ENCODE measurements at places on chromosomes 2 and 18. TPM values are rescaled to one million over a fixed set of nuclear protein-coding genes. Genes with fewer than 3 reads are reported as not detected.

The HSPD1 gene
- total RNA-seq: 198 TPM

The MFSD2B gene
- total RNA-seq: 0.17 TPM

The EFHD1 gene
- total RNA-seq: not detected

The LDLRAD4 gene
- total RNA-seq: not detected

The CROCC2 gene
- total RNA-seq: 0.51 TPM

The LHCGR gene
- not detected for total RNA-seq

The COLEC12 gene
- 60.6 TPM for total RNA-seq

The C2orf81 gene
- 1.5 TPM for total RNA-seq

The ARHGAP15 gene
- total RNA-seq: not detected

The TRABD2A gene
- 14.4 TPM for total RNA-seq

The TFCP2L1 gene
- total RNA-seq: not detected

The ABCB6 gene
- 49.5 TPM for total RNA-seq

The PLB1 gene
- total RNA-seq: 1.8 TPM

The SS18 gene
- total RNA-seq: 90.8 TPM

The RAB3GAP1 gene
- total RNA-seq: 73.2 TPM

The TGFA gene
- total RNA-seq: not detected

The FEV gene
- not detected for total RNA-seq

The BBS5 gene
- 7.1 TPM for total RNA-seq

The CERKL gene
- not detected for total RNA-seq

The CPLX4 gene
- not detected for total RNA-seq

The TCF7L1 gene
- total RNA-seq: 0.83 TPM

The AFG3L2 gene
- 38.5 TPM for total RNA-seq

The DHX57 gene
- total RNA-seq: 23.5 TPM

The MAP3K19 gene
- not detected for total RNA-seq

The RRM2 gene
- 1.5 TPM for total RNA-seq

The ALPI gene
- not detected for total RNA-seq

The ADCYAP1 gene
- not detected for total RNA-seq

The ZNF519 gene
- total RNA-seq: 2.8 TPM

The ATOH8 gene
- total RNA-seq: 19.0 TPM

The HOXD9 gene
- not detected for total RNA-seq

The CEP192 gene
- 32.7 TPM for total RNA-seq

The SERPINB3 gene
- not detected for total RNA-seq

The ANKRD36 gene
- 25.2 TPM for total RNA-seq

The HOXD8 gene
- total RNA-seq: not detected

The NCOA1 gene
- 14.6 TPM for total RNA-seq

The REG1A gene
- not detected for total RNA-seq

The ZNF397 gene
- 19.5 TPM for total RNA-seq

The LRP1B gene
- under 0.01 TPM for total RNA-seq

The ELMOD3 gene
- total RNA-seq: 27.9 TPM

The CTAGE1 gene
- under 0.01 TPM for total RNA-seq

The GALNT14 gene
- total RNA-seq: 0.83 TPM
